Activated CD4-positive, alpha-beta T cell treated with anti-CD3 and anti-CD28 coated beads, Interleukin-2, amount 50 U/mL, for 4 hours (primary cell): ENCODE measurements at places on chromosomes 4 and X.

DNA sequence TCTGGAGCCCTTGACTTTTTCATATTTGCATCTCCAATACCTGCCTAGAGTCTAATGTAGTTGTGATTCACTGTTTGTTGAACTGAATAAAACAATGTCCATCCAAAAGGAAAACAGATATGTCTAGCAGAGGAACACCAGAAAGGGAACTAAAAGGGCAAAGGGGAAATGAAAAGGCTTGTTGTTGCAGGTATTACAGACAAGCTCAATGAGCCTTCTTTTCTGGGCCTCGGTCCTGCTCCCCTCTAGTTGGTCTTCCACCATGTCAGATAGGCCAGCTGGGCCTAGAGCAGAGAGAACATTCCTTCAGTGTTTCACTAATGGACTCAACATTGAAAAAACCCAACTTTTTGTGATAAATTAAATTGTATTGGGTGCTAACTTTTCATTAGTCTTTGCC lies 55.4 kb downstream of the ZFX start:
- no peak for DNase-seq

- DNase-seq, result no peak
Measured at GRCh38 chrX:133881007-133881406, 104.4 kb downstream of the GPC3 start.

DNA sequence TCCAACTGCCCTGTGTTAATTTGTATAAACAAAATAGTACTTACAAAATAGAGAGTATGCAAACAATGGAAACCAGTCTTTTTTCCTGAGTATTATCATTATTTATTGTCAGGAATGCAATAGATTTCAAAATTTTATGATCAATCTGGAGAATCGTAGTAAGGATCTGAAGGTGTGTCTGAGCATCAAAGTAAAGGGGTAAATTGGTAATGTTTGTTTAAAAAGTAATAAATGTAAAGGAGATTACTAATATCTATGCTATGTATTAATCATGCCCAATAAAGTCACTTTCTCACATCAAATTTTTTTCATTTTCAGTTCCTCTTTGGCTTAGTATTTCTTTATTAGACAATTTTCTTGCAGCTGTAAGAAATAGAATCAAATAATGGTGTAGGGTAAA lies 1507.1 kb upstream of the PCDH7 start:
- DNase-seq, result no peak

- no peak for DNase-seq
Measured at GRCh38 chr4:185532293-185532692, 3.0 kb downstream of the PDLIM3 start.

DNA sequence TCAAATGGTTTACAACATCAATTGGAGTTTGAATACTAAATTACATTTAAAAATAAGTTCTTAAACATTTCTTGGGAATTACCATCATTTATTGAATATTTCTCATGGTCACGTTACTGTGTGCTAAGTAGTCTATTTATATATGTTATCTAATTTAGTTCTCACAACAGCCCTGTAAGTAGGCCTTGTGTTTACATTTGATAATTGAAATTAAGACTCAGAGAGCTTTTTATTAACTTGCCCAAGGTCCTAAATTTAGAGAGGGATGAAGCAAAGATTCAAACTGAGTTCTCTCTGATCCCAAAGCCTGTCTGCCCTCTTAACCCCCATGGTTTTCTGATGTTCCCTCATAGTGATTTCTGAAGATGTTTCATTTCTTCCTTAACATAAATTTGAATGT lies 103.7 kb downstream of the CEP135 start:
- DNase-seq, result no peak

- no peak for DNase-seq
Measured at GRCh38 chr4:145954924-145955339, 16.3 kb upstream of the ZNF827 start.

DNA sequence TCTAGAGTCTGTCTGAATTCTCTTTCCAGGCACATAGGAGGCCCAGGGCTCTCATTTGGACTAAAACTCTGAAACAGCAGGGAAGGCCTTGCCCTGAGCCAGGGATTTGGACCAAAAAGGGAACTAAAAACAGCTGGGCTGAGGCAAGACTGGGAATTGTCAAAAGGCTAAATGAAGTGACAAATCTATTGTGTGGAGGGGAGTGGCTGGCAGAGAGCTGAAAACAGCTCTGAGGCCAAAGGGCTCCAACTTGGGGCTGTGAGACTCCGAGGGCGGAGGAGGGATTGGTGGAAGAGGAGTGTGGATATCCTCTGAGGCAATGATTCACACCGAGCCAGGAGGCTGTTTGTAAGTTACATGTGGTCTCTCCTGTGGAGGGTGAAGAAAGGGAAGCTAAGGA lies 63.2 kb downstream of the PHEX start:
- no peak for DNase-seq

- no peak for DNase-seq
Measured at GRCh38 chrX:13387666-13388494, 68.0 kb upstream of the ATXN3L start.

GRCh38 chrX:111337067-111337637 lies 66.9 kb upstream of the CAPN6 start:
- no peak for DNase-seq

- DNase-seq, result no peak
Measured at GRCh38 chrX:45479835-45480422, 279.3 kb upstream of the DIPK2B start.

DNA sequence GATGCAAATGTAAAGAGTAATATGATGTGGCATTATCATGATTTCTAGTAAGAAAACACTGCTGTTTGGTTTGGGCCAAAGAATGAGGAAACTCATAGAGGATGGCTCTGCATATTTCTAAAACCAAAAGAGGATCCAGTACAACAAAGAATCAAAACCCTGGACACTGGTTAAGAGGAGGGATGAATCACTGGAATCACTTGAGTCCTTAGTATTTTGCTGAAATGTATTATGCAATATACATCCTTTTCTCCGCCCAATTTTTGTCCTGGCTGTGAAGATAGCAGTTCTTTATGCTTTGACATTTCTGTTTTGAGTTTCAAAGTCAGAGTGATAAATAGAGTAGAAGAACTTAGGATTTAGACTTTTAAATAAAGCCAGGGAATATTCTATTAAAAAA lies 345.9 kb downstream of the PACRGL start:
- no peak for DNase-seq

- peak; percentile 7 for DNase-seq
Measured at GRCh38 chrX:7132335-7133049, 15.0 kb upstream of the STS start.

DNA sequence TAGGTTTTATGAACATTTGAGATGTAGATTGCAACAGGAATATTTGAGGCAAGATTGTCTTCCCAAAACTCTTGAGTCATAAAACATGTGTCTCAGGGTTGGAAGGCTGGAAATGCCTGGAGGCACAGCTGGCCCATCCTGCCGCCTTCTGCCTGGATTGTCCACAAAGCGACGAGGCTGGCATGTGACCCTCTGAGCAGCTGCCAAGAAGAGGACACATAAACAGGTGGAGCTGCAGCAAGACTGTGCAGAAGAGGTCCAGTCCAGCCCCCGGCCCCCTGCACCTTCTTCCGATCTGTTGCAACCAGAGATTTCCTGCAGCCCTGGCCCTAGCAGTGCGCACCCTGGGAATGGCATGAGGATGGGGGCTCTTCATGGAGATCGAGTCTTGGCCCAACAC lies 101.9 kb upstream of the BCOR start:
- DNase-seq, result no peak

DNA sequence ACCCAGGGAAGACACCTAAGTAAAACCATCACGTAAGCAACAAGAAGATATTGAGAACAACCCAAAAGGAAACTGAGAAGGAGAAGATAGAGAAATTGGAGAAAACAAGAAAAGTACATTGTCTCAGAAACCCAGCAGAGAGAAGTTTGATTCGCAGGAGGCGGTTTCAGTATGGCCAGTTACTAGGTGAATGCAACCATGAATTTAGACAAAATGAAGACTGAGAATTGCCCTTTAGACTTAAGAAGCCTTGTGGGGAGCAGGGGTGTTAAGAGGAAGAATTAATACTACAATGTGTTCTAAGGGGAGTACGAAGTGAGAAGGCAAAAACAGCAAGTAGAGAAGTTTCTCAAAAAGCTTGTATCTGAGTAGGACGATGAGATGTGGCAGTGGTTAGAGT lies 229.3 kb upstream of the NEIL3 start:
- no peak for DNase-seq

GRCh38 chr4:183142571-183143550 lies 43.8 kb downstream of the WWC2 start:
- no peak for DNase-seq

GRCh38 chrX:9622128-9622527 lies 143.5 kb downstream of the GPR143 start:
- no peak for DNase-seq

- no peak for DNase-seq
Measured at GRCh38 chr4:59400334-59400733, 1799.8 kb upstream of the ADGRL3 start.

DNA sequence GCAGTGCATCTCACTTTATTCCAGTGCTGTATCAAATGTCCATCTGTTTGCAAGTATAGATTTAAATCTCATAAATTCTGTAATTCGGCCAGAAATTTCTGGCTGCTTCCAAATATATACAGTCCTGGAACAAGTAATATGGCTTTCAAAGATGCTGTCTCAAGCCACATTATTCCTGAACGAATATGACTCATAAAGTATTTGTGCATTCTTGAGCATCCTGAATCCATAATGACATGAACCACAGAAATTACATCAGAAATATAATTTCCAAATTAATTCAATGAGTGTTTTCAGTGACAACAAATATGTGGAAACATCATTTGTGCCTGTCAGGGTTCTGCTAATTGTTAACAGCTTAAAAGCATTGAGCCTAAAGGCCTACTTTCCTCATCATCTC lies 140.9 kb upstream of the HPGD start:
- DNase-seq, result no peak

DNA sequence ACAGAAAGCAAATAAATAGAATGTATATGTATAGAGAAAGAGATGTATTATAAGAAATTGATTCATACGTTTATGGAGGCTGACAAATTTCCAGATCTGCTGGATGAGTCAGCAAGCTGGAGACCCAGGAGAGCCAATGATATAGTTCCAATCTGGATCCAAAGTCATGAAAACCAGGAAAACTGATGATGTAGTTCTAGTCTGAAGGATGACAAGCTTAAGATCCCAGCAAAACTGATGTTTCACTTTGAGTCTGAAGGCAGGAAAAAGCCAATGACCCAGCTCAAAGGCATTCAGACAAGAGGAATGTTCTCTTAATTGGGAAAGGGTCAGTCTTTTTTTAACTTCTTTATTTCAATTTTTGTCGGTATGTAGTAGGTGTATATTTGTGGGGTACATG lies 102.6 kb downstream of the LHFPL1 start:
- no peak for DNase-seq

GRCh38 chrX:50442426-50443116 lies 28.1 kb downstream of the DGKK start:
- no peak for DNase-seq

DNA sequence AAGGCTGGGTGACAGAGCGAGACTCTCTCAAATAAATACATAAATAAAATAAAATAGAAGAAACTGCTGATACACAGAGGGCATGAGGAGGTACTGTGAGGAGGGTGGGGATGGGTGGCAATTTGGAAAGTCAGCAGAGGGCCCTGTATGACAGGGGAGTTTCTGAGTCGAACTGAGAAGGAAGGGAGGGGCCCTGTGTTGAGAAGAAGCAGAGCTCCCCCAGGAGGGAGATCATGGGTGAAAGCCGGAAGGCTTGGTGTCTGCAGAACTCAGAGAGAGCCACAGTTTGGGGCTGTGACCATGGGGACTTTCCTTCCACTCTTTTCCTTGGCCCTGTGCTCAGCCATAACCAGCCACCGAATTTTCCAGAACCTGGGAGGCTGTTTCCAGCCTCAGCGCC lies 24.8 kb upstream of the AFAP1 start:
- peak; percentile 24 for DNase-seq

GRCh38 chr4:153215921-153216320 lies 11.7 kb downstream of the TRIM2 start:
- DNase-seq, result no peak

GRCh38 chr4:181162676-181163075 lies 1080.5 kb upstream of the TENM3 start:
- no peak for DNase-seq

- DNase-seq, result no peak
Measured at GRCh38 chr4:108352664-108353308, 184.1 kb upstream of the LEF1 start.

DNA sequence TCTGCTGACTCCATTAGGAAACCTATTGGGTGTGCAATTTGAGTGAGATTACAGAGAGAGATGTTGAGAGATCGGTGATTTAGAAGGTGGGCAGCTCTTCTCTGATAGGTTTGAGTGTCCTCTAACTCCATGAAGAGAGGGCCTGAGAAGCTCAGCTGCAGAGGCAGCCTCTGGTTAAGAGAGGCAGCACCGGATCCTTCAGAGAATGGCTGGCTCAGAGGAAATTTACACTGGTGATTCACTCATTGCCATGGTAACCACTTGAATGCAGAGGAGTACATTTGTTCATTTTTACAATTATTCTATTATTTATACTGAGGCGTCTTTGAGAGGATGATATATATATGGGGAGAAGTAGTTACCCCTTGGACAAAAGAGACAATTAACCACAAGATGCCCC lies 171.7 kb downstream of the PDGFRA start:
- no peak for DNase-seq

- no peak for DNase-seq
Measured at GRCh38 chr4:36712013-36712412, 430.6 kb downstream of the DTHD1 start.

DNA sequence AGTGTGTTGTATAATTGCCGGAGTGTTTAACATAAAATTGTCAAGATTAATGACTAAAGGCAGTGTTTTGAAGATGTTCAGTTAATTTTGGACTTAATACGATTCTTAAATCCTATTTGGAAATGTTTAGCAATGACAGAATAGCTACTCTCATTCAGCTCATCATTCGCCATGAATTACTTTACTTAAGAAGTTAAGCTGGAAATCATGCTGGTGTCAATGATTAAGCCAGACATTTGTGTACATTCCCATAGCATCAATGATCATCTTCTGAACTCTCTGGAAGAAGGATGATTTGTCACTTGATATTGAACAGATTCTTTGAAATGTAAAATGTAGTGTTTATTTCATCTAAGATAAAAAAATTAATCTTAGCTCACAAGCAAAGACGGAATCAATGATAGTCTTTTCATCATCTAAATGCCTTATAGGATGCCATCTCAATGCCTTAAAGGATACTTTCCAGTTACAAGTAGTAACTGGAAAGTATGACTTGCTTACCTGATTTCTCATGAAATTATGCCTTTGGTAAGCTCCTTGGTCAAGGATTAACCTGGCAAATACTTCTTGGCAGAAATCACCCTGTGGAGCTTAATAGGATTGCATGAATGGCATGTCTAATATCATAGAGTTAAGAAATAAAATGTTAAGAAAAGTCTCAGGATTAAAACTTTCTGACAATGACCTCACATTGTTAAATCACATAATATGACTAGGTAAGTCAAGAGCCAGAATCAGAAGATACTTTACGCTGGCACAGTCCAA lies 515.5 kb upstream of the AGA start:
- DNase-seq, result no peak
